ENCODE measurements at places on chromosomes 1 and 21. TPM values are rescaled to one million over a fixed set of nuclear protein-coding genes. Genes with fewer than 3 reads are reported as not detected.

GRCh38 chr1:58981392-58981791, 197.5 kb upstream of the JUN start:
- H3K4me1 ChIP-seq, result peaks cover 8% of the 10 kb centered on the region
- no peak overlapping the region for H3K27ac ChIP-seq
- no peaks in the 10 kb centered on the region for H3K27me3 ChIP-seq
- no peak overlapping the region for H3K4me3 ChIP-seq
- no peak for DNase-seq

GRCh38 chr1:157653494-157653873, 47.1 kb downstream of the FCRL3 start:
- no peaks in the 10 kb centered on the region for H3K36me3 ChIP-seq
- DNase-seq, result no peak
- no peaks in the 10 kb centered on the region for H3K4me1 ChIP-seq

DNA sequence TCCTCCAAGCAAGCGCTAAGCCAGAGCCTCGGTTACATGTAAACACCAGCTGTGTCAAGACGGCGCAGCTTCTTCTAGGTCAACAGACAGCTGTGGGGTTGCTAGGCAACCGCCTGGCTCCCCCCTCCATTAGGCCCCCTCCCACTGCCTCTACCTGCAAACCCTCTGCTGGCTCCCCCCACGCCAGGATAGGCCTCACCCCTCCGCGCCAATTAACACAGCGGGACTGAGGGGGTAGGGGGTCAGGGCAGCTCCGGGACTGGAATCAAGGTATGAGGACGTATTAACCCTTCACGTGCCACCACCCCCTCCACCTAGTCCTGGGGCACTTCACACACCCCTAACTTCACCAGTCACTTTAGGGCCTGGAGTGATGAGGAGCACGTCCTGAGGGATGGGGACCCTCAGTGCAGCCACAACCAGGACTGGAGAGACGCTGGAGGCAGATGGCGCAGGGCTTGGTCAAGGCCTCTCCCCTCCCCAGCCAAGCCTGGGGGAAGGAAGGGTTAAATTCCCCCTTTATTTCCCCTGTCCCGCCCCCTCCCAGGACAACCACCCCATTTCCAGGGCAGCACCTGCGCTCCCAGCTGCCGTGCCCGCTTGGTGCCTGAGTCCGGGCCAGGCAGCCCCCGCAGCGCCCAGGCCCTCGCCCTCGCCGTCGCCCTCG, 37.4 kb upstream of the WASF2 start:
- H3K27ac ChIP-seq, result peak overlapping the region; percentile 81
- peaks cover under 1% of the 10 kb centered on the region for H3K36me3 ChIP-seq
- no peaks in the 10 kb centered on the region for H3K27me3 ChIP-seq
- DNase-seq, result no peak
- peak overlapping the region; percentile 66 for H3K4me3 ChIP-seq

DNA sequence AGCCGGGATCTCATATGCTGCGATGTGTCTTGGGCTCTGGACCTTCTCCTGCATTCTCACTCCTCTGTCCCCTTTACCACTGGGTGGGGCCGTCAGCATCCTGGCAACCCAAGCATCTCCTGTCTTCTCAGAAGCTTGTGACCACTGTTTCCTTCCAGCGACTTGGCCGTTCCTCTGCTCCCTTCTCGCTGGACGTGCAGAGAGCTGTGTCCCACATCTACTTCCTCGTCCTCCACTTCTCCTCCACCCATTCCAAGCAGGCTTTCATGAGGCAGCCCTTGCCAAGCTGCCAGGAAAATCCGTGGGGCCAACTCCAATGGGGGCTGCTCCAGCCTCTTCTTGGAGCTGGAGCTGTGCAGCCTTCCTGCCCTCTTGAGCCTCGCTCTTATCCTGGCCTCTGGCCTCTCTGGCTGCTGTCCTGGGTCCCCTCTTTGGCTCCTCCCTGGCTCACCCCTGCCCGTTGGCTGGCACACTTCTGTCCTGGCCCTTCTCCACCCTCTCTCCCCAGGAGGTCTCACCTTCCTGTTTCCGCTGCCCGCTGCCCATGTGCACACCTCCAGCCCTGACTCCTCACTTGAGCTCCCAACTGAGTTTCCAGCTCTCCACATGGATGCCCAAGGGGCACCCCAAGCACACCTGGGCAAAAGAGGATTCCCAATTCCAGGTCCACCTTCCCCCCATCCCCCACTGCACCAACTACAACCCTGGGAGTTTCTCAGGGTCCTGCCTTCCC, 8.7 kb downstream of the FAM131C start:
- no peaks in the 10 kb centered on the region for H3K27me3 ChIP-seq
- no peak overlapping the region for H3K27ac ChIP-seq

Gene JTB
- 166 TPM for total RNA-seq

DNA sequence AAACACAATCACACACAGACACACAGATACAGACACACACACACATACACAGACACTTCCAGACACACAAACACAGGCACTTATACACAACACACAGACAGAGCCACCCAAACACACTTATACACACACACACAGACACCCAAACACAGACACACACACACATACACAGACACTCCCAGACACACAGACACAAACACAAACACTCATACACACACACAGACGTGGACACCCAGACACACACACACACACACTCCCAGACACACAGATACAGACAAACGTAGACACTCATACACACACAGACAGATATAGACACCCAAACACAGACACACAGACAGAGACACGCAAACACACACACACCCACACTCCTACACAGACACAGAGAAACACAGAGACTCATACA, 272.1 kb downstream of the GRIK3 start:
- H3K27ac ChIP-seq, result no peak overlapping the region
- no peaks in the 10 kb centered on the region for H3K4me1 ChIP-seq
- H3K27me3 ChIP-seq, result no peaks in the 10 kb centered on the region
- DNase-seq, result no peak

- H3K27me3 ChIP-seq, result no peaks in the 10 kb centered on the region
- H3K27ac ChIP-seq, result no peak overlapping the region
- no peaks in the 10 kb centered on the region for H3K36me3 ChIP-seq
- DNase-seq, result no peak
These were observed 108.3 kb downstream of the HIVEP3 start for GRCh38 chr1:41810446-41810845.

Gene PLEKHA6
- total RNA-seq, result 4.9 TPM

GRCh38 chr1:57137980-57138379, 172.2 kb upstream of the C8B start:
- no peaks in the 10 kb centered on the region for H3K36me3 ChIP-seq
- no peak for DNase-seq
- H3K27ac ChIP-seq, result no peak overlapping the region
- H3K27me3 ChIP-seq, result no peaks in the 10 kb centered on the region

Measured in ascending aorta (tissue), 2 donors.